Fibroblast of skin of left biceps (primary cell): ENCODE measurements at places on chromosomes 1 and 21.

GRCh38 chr1:167774710-167775109 lies 52.9 kb downstream of the MPZL1 start:
- no peak for DNase-seq

DNA sequence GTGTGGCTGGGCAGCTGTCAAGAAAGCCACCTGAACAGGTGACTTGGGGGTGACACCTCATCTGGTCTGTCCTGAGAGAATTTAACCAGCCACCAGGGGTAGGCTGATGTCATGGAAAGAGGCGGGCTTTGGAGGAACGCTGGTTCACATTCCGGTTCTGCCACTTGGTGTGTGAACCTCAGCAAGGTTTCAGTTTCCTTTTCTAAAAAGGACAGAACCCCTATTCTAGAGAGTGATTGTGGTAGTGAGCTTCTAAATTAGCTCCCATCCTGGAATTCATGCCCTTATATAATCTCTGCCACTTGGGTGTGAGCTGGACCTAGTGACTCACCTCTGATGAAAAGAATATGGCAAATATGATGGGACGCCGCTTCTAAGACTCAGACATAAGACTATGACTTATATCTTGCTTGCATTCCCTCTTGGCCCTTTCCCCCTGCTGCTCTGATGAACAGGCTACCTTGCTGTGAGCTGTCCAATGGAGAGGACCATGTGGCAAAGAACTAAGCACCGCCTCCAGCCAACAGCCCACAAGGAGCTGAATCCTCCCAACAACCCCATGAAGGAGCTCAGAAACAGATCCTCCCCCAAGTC lies 332.1 kb downstream of the RRAGC start:
- no peak for DNase-seq

- DNase-seq, result no peak
These were observed 27.0 kb downstream of the ELAVL4 start for GRCh38 chr1:50135716-50136115.

- no peak for DNase-seq
These were observed 2.0 kb downstream of the AK5 start for GRCh38 chr1:77283701-77284425.

DNA sequence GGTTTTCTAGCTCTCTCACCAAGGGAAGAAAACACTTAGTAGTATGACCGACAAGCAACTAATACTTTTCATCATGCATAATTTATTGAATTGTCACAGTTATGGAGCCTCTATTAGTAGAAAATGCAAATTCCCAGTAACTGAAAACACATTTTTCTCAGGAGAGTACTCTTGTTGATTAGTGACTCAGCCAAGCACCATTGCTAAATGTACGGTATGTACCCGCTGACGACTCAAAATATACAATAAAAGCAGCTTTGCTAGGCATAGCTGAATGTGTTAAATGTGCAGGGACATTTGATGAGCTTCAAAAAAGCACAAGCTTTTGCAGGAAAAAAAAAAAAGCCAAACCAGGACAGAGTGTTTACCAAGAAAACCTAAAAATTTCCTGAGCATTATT lies 63.9 kb downstream of the WDR64 start:
- DNase-seq, result no peak

GRCh38 chr1:233549404-233549803 lies 64.5 kb upstream of the KCNK1 start:
- DNase-seq, result no peak

DNA sequence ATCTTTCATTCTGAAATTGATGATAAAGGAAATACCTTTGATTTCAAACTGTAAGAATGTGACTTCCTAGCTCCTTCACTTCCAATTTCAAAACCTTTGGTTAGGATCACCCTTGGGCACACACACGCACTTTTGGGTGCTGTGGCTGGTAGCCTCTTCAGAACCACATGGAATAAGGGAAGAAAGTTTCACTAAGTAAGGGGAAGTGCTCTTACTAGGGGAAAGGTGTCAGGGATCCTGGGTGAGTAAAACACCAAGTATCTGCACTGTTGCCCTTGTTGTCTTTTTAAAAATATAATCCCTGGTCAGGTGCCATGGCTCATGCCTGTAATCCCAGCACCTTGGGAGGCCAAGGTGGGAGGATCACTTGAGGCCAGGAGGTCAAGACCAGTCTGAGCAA lies 132.4 kb downstream of the SDCCAG8 start:
- DNase-seq, result no peak
